ENCODE measurements at places on chromosomes 12 and 14. TPM values are rescaled to one million over a fixed set of nuclear protein-coding genes. Genes with fewer than 3 reads are reported as not detected.

DNA sequence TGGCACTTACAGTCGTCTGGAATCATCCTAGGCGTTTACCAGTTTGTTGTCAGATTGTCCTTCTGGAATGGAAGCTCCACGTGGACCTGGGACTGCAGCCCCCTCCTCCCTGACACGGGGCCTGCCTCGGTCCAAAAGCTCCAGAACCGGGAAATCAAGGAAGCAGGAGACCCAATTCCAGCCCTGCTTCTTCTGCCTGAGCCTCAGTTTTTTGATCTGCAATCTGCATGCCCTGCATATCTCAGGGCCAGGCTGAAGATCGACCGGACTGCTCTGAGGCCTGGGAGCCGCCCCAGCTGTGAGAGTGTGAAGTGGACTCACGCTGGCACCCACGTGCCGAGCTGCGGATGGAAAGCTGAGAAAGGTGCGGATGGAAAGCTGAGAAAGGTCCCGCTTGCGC is 98.6 kb downstream of the SETD3 start:
- peaks cover 1% of the 10 kb centered on the region for H3K4me1 ChIP-seq
- no peaks in the 10 kb centered on the region for H3K36me3 ChIP-seq
- no peak for DNase-seq
- H3K4me3 ChIP-seq, result no peak overlapping the region
- H3K27ac ChIP-seq, result no peak overlapping the region

The RIC8B gene
- total RNA-seq, result 16.7 TPM

DNA sequence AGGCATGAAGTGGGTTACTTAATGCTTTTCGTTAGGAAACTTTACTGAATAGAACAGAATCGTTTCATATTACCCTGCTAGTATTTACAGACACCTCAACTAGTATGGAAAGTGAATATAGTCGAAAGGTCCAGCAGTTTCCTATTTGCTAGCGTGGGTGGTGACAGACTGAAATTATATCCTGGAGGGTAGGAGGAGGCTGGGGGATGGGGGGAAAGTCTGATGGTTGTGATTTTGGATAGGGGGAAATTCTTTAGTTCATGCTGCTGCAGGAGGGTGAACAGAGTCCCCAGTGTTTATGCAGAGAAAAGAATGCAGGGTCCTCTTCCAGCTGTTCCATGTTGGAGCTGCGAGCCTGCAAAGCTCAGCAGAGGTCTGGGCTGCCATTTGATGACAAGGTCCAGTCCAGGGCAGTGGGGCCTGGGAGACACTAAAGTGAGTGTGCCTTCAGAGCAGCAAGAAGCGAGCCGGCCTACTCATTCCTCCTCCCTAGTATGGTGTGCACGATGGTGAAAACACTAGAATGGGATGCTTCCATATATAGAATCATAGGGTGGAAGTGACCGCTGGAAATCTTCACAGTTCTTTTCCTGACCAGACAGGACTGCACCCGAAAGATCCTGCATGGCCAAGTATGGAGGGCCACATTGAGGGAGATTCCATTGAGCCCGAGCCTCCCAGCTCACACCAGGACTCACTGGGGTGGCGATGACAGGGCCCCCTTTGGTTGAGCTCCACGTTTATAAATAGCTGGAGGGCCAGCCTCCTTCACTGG is 2.1 kb downstream of the SAMD4A start:
- H3K4me3 ChIP-seq, result peak overlapping the region; percentile 46
- H3K27me3 ChIP-seq, result no peaks in the 10 kb centered on the region
- H3K36me3 ChIP-seq, result peaks cover 8% of the 10 kb centered on the region

- no peak for DNase-seq
- H3K27ac ChIP-seq, result no peak overlapping the region
- H3K4me1 ChIP-seq, result peaks cover 12% of the 10 kb centered on the region
- no peak overlapping the region for H3K4me3 ChIP-seq
Measured at GRCh38 chr12:123083661-123084571, 67.0 kb downstream of the PITPNM2 start.

- peak; percentile 65 for DNase-seq
- no peak overlapping the region for H3K27ac ChIP-seq
- peaks cover 21% of the 10 kb centered on the region for H3K36me3 ChIP-seq
- H3K4me1 ChIP-seq, result peaks cover 2% of the 10 kb centered on the region
- no peak overlapping the region for H3K4me3 ChIP-seq
Measured at GRCh38 chr14:91186515-91187066, 57.9 kb downstream of the GPR68 start.

The SPX gene
- under 0.01 TPM for total RNA-seq

DNA sequence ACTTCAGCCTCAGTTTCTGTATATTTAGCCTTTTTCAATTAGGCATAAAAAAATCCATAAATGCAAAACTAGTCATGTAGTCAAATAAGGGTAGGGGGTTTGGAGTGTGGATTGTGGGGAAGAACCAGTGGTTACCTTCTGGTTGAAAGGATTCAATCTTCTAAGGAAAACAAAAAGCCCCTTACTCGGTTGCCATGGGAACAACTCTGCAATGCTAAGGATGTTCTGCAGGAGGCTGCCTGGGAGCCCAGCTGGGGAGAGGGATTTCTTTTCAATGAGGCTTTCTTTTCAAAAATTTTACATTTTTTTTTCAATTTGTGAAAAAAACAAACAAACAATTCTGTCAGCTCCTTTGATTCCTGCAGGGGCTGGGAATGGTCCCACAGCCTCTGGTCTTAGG is 67.2 kb downstream of the SLC8A3 start:
- H3K27ac ChIP-seq, result no peak overlapping the region
- no peak for DNase-seq
- H3K36me3 ChIP-seq, result no peaks in the 10 kb centered on the region
- H3K4me3 ChIP-seq, result no peak overlapping the region
- H3K4me1 ChIP-seq, result no peaks in the 10 kb centered on the region

DNA sequence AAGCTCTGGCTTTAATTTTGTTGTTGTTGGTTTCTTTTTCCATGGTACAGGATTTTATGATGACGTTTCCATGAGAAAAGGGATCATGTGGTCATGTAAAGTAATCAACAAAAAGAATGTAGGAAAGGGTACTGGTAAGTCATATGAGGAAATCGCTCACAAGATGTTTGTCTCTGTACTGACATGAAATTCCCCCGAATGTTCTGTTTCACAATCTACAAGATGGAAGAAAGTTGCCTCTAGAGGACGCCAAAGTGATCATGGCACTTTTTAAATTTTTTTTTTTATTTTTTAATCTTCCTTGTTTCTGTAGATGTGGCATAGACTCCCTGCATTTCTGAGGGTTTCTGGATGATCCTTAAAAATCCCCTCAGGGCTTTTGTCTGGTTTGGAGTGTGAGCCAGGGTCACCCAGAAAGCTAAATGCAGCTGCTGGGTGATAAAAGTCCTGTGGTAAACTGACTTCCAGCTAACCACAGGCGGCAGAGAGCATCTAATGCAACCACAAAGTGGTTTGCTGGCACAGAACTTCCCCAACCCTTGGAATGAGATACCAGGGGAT is 393.5 kb downstream of the CCDC91 start:
- no peak overlapping the region for H3K27ac ChIP-seq
- H3K27me3 ChIP-seq, result no peaks in the 10 kb centered on the region
- peaks cover 3% of the 10 kb centered on the region for H3K4me1 ChIP-seq
- no peaks in the 10 kb centered on the region for H3K36me3 ChIP-seq

DNA sequence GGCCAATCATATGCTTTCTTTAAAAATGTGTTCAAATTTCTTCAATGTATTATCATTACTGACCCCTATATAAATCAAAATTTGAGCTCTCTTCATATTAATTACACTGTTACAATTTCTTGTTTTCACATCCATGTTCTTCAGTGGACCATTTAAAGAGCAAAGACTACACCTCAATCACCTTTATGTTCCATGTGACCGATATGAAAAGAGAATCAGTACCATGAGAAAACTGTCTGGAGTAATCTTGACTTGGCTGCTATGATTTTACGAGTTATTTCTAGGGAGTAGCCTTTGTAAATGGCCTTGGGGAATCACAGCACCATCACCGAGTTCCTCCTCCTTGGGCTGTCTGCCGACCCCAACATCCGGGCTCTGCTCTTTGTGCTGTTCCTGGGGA is at the start of gene OR8S1:
Gene OR8S1 (plus strand): TSS at position 301 of the 400 bp plus-strand sequence. CDS start 0 bp downstream, at position 301.
- no peak within 1 kb of the TSS for H3K4me3 ChIP-seq

- no peaks in the 10 kb centered on the region for H3K36me3 ChIP-seq
- no peak for DNase-seq
- no peaks in the 10 kb centered on the region for H3K27me3 ChIP-seq
Measured at GRCh38 chr14:89675590-89675989, 258.6 kb upstream of the FOXN3 start.

DNA sequence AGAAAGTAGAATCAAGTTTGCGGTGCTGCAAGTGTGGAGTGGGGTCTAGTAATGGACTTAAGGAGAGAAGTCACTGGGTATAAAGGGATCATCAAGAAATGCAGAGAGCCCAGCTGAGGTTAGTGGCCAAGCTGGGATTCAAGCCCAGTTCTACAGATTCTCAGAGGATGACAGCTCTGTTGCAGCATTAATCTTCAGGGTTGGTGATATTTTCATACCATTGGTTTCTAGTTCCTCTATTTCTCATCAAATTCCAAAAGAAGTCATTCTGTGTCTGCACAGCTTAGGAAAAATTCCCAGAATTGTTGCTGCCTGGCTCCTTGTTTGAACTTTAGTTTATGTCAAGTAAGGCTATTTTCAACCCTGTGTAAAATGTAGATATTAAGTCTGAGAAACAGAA is 169.5 kb upstream of the NTF3 start:
- H3K4me1 ChIP-seq, result peaks cover 16% of the 10 kb centered on the region
- no peak overlapping the region for H3K4me3 ChIP-seq
- H3K27me3 ChIP-seq, result no peaks in the 10 kb centered on the region

The IAPP gene
- total RNA-seq, result not detected

DNA sequence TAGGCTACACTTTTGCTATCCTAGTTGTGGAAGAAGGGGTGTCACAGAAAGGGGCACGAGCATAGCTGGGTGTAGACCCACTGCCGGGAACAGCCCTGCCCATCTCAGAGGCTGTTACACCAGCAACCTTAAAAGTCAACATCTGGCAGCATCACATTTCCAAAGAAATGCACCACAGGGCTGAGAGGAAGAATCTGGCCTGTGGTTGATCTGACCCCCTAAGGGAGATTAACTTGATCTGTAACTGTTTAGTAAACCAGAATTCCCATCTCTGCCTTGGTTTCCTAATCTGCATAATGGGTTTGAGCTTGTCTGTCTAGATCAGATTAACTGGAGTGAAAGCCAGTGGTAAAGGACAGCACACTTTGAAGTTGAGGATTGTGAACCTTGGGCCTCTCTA is 1.3 kb downstream of the LRP1-AS start:
- H3K4me1 ChIP-seq, result peaks cover 51% of the 10 kb centered on the region
- no peaks in the 10 kb centered on the region for H3K27me3 ChIP-seq
- H3K36me3 ChIP-seq, result peaks cover 75% of the 10 kb centered on the region
- no peak for DNase-seq

DNA sequence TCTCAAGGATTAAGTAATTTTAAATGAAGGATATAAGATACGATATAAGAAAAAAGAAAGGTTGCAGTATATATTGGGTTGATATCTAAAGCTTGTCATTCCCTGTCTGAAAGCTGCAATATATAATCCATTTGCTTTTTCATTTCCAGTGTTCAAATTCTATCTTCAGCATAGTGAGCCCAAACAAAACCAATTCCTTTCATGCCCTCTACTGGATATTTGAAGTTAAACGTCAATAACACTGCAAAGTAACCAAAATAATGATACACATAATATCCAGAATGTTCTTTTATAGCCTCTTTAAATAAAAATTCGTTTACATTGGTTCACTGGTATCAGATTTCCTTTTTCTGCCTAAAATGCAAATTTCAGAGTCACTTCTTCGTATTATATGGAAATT is 64.5 kb upstream of the DAAM1 start:
- no peaks in the 10 kb centered on the region for H3K4me1 ChIP-seq
- H3K27ac ChIP-seq, result no peak overlapping the region
- no peaks in the 10 kb centered on the region for H3K36me3 ChIP-seq

The KRT5 gene
- total RNA-seq, result not detected

The SMCO2 gene
- total RNA-seq, result not detected

DNA sequence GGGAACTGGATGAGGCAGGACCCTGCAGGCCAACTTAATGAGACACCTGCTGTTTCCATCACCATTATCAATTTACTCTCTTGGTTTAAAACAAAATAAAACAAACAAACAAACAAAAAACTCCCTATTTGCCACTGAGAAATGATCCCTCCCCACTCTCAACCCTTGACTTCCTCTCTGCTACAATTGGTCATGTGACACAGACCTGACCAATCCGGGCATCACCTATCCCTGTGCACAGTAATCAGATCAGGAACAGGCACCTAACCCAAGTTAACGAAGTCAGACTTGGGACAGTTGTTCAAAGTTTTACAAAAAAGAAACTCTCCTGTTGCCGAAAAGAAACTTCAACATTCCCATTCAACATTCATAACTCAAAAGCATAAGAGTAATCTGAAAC is 58.4 kb downstream of the NELL2 start:
- no peaks in the 10 kb centered on the region for H3K27me3 ChIP-seq
- no peak overlapping the region for H3K4me3 ChIP-seq
- H3K4me1 ChIP-seq, result no peaks in the 10 kb centered on the region
- DNase-seq, result no peak
- H3K27ac ChIP-seq, result no peak overlapping the region
- no peaks in the 10 kb centered on the region for H3K36me3 ChIP-seq

GRCh38 chr14:68662392-68662791 is 130.5 kb downstream of the ZFP36L1 start:
- no peaks in the 10 kb centered on the region for H3K36me3 ChIP-seq
- peak; percentile 16 for DNase-seq
- H3K4me1 ChIP-seq, result peaks cover 37% of the 10 kb centered on the region
- no peak overlapping the region for H3K4me3 ChIP-seq
- no peak overlapping the region for H3K27ac ChIP-seq
- no peaks in the 10 kb centered on the region for H3K27me3 ChIP-seq

DNA sequence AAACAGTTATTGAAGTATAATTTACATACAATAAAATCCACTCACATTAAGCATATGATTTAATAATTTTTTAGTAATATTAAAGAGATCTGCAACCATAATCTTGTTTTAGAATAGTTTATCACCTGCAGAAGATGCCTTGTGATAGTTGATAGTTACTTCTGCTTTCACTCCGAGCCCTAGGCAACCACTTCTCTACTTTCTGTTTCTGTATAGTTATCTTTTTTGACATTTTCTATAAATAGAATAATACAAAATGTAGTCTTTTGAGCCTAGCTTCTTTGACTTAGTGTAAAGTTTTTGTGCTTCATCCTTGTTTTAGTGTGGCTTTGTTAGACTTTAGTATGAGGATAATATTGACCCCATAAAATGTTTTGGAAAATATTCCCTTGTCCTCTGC is 111.0 kb downstream of the MNAT1 start:
- no peaks in the 10 kb centered on the region for H3K4me1 ChIP-seq
- H3K36me3 ChIP-seq, result 0 out of 2 replicates have a peak, but pooled peaks cover 2% of the 10 kb centered on the region
- no peak for DNase-seq
- no peaks in the 10 kb centered on the region for H3K27me3 ChIP-seq
- no peak overlapping the region for H3K4me3 ChIP-seq

- H3K36me3 ChIP-seq, result no peaks in the 10 kb centered on the region
- H3K4me1 ChIP-seq, result no peaks in the 10 kb centered on the region
- H3K27me3 ChIP-seq, result peaks cover 19% of the 10 kb centered on the region
Measured at GRCh38 chr14:92266216-92266615, 56.7 kb upstream of the SLC24A4 start.

- no peak for DNase-seq
- H3K27me3 ChIP-seq, result peaks cover 7% of the 10 kb centered on the region
- no peaks in the 10 kb centered on the region for H3K36me3 ChIP-seq
- H3K4me3 ChIP-seq, result no peak overlapping the region
- no peak overlapping the region for H3K27ac ChIP-seq
Measured at GRCh38 chr14:103139132-103140025, 16.1 kb downstream of the TNFAIP2 start.

GRCh38 chr12:29242921-29243431 is 93.9 kb downstream of the FAR2 start:
- peaks cover 6% of the 10 kb centered on the region for H3K4me1 ChIP-seq
- no peaks in the 10 kb centered on the region for H3K27me3 ChIP-seq
- no peak for DNase-seq
- H3K36me3 ChIP-seq, result no peaks in the 10 kb centered on the region

Data from IMR-90 (cell line).